ENCODE measurements at places on chromosomes 12 and 14.
A peak's percentile ranks its signal among the peaks of the same experiment; 100 is the strongest.

- peak overlapping the region; percentile 39 for H3K4me3 ChIP-seq
- H3K4me1 ChIP-seq, result peaks cover 44% of the 10 kb centered on the region
- no peak overlapping the region for H3K27ac ChIP-seq
These were observed 154.2 kb upstream of the PARP11 start for GRCh38 chr12:4027412-4027811.

DNA sequence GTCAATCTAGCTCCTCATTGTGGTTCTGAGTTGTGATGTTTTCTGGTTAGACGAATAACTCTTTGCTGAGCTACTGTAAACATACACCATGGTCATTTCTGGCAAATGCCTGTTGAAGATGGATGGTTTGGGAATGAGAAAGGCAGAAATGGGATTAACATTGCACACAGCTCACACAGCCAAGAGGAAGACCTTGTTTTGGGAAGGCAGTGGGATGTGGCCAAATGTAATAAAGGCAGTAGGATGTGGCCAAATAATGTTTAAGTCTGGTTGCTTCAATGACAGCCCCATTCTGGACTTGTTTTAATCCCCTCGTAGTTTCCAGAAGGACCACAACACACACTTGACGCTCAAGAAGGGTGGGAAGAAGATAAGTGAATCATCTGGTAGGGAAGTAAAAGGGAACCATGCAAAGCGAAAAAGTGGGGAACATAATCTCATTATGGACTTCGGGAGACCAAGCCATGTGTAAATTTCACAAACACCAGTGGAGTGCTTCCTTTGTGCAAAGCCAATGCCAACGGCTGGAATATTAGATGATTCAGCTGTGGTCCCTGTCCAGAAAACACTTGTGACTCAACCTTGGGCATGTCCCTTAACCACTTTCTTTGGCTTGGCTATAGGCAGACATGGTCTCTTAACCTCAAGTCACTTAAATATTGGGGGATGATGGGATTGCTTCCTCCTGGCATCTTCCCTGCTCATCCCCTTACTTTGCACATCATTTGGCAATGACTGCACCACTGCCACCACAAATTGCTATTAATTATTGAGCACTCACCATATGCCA lies 284.4 kb upstream of the CRY1 start:
- no peaks in the 10 kb centered on the region for H3K27me3 ChIP-seq
- H3K4me1 ChIP-seq, result peaks cover 29% of the 10 kb centered on the region
- H3K27ac ChIP-seq, result no peak overlapping the region
- H3K36me3 ChIP-seq, result no peaks in the 10 kb centered on the region

- H3K4me1 ChIP-seq, result no peaks in the 10 kb centered on the region
- DNase-seq, result no peak
- H3K4me3 ChIP-seq, result no peak overlapping the region
These were observed 10.5 kb upstream of the ZDHHC22 start for GRCh38 chr14:77151918-77152588.

- no peaks in the 10 kb centered on the region for H3K4me1 ChIP-seq
- H3K27me3 ChIP-seq, result no peaks in the 10 kb centered on the region
- no peak overlapping the region for H3K4me3 ChIP-seq
- H3K36me3 ChIP-seq, result no peaks in the 10 kb centered on the region
These were observed 975.1 kb downstream of the BCL11B start for GRCh38 chr14:98296895-98297294.

- no peaks in the 10 kb centered on the region for H3K27me3 ChIP-seq
- no peak for DNase-seq
- H3K27ac ChIP-seq, result no peak overlapping the region
- peaks cover 6% of the 10 kb centered on the region for H3K4me1 ChIP-seq
These were observed 428.2 kb downstream of the RAD51B start for GRCh38 chr14:68247676-68248268.

GRCh38 chr12:51103977-51104376 lies 20.6 kb upstream of the CSRNP2 start:
- H3K4me3 ChIP-seq, result no peak overlapping the region
- no peaks in the 10 kb centered on the region for H3K4me1 ChIP-seq
- H3K36me3 ChIP-seq, result peaks cover 77% of the 10 kb centered on the region
- H3K27me3 ChIP-seq, result no peaks in the 10 kb centered on the region
- DNase-seq, result no peak
- no peak overlapping the region for H3K27ac ChIP-seq

- no peak for DNase-seq
- H3K27ac ChIP-seq, result no peak overlapping the region
- H3K4me1 ChIP-seq, result no peaks in the 10 kb centered on the region
- H3K4me3 ChIP-seq, result no peak overlapping the region
- H3K36me3 ChIP-seq, result no peaks in the 10 kb centered on the region
These were observed 37.8 kb upstream of the LRRC10 start for GRCh38 chr12:69648476-69648875.

DNA sequence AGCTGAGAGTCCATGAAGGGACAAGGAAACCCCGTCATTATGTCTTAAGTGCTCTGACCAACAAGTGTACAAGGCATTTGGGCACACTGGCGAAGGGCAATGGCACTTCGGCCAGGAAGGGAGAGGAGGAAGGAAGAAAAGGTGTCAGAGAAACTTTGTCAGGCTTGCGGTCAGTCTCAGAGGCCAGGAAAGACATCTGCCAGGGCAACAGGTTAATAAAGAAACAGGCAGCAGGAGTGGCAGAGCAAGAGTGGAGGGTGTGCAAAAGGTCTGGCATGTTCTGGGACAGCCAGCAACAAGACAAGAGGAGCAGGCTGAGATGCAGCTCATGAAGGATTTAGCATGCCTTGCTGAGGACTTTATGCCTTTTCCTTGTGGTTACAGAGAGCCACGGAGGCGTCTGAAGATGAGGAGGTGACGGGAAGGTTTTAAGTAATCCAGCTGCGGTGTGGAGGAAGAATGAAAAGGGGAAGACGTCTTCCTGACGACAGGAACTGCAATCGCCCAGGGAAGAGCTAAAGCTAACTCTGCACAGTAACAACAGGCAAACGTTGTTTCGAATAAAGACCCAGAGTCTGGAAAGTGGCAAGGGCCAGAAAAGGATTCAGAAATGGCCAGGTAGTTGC lies 13.1 kb downstream of the APPL2 start:
- peaks cover 3% of the 10 kb centered on the region for H3K4me1 ChIP-seq
- peaks cover 66% of the 10 kb centered on the region for H3K36me3 ChIP-seq
- H3K27ac ChIP-seq, result no peak overlapping the region
- no peaks in the 10 kb centered on the region for H3K27me3 ChIP-seq

DNA sequence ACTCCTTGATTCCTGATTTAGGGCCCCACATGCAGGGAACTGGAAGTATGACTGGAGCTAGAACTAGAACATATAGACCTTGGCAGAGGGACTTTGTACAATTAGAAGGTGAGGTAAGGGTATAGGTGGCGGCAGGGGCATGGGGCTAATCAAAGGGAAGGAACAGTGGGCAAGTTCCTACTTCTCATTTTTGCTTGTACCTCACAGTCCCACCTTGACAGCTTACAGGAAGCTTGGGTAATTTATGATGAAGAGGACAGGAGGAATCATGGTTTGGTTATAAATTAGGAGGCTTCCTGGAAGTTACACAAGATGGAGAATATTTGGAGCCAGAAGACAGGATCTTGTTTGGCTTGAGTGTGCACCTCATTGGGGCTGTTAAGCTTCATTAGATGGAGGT lies 33.4 kb downstream of the SUSD6 start:
- H3K4me1 ChIP-seq, result peaks cover 36% of the 10 kb centered on the region
- no peak for DNase-seq
- no peak overlapping the region for H3K27ac ChIP-seq
- H3K4me3 ChIP-seq, result no peak overlapping the region
- H3K27me3 ChIP-seq, result no peaks in the 10 kb centered on the region

GRCh38 chr12:1768615-1769014 lies 51.8 kb upstream of the LRTM2 start:
- no peaks in the 10 kb centered on the region for H3K27me3 ChIP-seq
- no peak for DNase-seq
- peaks cover 23% of the 10 kb centered on the region for H3K36me3 ChIP-seq
- H3K27ac ChIP-seq, result no peak overlapping the region

GRCh38 chr12:1807087-1807860 lies 13.1 kb upstream of the LRTM2 start:
- no peaks in the 10 kb centered on the region for H3K27me3 ChIP-seq
- no peak overlapping the region for H3K27ac ChIP-seq
- no peaks in the 10 kb centered on the region for H3K36me3 ChIP-seq
- no peak overlapping the region for H3K4me3 ChIP-seq

- no peak for DNase-seq
- no peaks in the 10 kb centered on the region for H3K27me3 ChIP-seq
- no peak overlapping the region for H3K27ac ChIP-seq
- no peak overlapping the region for H3K4me3 ChIP-seq
These were observed 67.5 kb downstream of the NIN start for GRCh38 chr14:50763382-50764007.

DNA sequence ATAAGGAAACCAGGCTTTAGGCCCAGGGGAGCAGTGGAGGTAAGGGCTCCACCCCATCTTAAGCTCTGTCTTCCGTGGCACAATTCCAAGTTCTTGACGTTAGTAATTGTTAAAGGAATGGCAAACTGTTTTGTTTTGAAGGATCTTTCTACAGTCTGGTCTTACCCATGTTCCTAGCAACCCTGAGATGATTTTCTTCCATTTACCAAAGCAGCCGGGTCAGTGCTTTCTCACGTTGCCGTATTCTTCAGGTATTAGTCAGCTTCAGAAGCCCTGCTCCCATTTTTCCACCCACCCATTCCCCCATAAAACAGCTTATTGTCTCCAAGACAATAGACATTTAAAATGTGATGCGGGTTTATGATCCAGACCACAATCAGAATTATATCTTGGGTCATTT lies 10.3 kb downstream of the NRIP2 start:
- H3K27ac ChIP-seq, result no peak overlapping the region
- DNase-seq, result no peak
- H3K27me3 ChIP-seq, result no peaks in the 10 kb centered on the region
- no peak overlapping the region for H3K4me3 ChIP-seq

DNA sequence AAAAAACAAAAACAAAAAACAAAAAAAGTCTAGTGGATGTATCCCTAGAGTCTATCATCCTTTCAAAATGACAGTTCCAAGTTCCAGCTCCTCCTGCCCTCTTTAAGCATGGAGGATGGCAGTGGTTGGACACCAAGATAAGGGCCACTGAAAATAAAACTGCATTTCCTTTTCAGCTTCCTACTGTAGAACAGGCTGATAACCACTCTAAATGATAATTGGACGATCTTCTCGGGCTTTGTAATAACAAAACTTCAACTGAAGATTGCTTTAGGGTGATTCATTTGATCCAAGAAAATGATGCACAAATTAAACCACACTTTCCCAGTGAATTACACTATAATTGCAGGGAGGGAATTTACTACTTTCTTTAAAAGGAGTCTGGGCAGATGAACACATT lies 42.2 kb upstream of the CRACR2A start:
- no peak for DNase-seq
- no peaks in the 10 kb centered on the region for H3K27me3 ChIP-seq

DNA sequence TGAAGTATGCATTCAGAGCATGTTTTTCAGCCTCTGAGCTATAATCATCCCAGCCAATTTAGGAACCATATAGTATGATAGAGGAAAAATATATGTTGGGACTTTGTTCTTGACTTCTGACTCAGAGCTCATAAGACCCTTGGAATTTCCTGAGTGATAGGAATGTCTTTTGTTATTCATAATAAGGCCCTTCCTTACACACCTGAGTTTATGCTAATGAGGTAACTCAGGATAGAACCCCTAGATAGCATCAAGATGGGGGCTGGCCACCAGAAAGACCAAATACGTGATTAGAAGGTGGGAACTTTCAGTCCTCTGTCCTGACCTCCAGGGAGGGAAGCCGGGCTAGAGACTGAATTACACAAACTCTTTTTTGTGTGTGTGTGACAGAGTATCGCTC lies 32.4 kb upstream of the PLEK2 start:
- no peaks in the 10 kb centered on the region for H3K36me3 ChIP-seq
- H3K27me3 ChIP-seq, result peaks cover 2% of the 10 kb centered on the region
- no peaks in the 10 kb centered on the region for H3K4me1 ChIP-seq

GRCh38 chr12:1906579-1906978 lies 11.9 kb downstream of the CACNA2D4 start:
- peaks cover 9% of the 10 kb centered on the region for H3K4me1 ChIP-seq
- no peaks in the 10 kb centered on the region for H3K36me3 ChIP-seq
- H3K27me3 ChIP-seq, result peaks cover 2% of the 10 kb centered on the region
- H3K4me3 ChIP-seq, result no peak overlapping the region
- no peak overlapping the region for H3K27ac ChIP-seq
- DNase-seq, result no peak

GRCh38 chr12:59675461-59675860 lies 79.6 kb downstream of the SLC16A7 start:
- H3K4me3 ChIP-seq, result no peak overlapping the region
- DNase-seq, result no peak
- H3K4me1 ChIP-seq, result peaks cover 7% of the 10 kb centered on the region
- H3K27me3 ChIP-seq, result no peaks in the 10 kb centered on the region
- H3K27ac ChIP-seq, result no peak overlapping the region

GRCh38 chr14:22536853-22537338 lies 52.1 kb downstream of the DAD1 start:
- peak overlapping the region; percentile 61 for H3K4me3 ChIP-seq
- peak; percentile 68 for DNase-seq
- no peaks in the 10 kb centered on the region for H3K27me3 ChIP-seq
- H3K4me1 ChIP-seq, result peaks cover 86% of the 10 kb centered on the region
- H3K36me3 ChIP-seq, result peaks cover 100% of the 10 kb centered on the region

GRCh38 chr12:8087666-8088065 lies 5.6 kb downstream of the NECAP1 start:
- H3K27me3 ChIP-seq, result no peaks in the 10 kb centered on the region
- peak overlapping the region; percentile 66 for H3K27ac ChIP-seq
- H3K4me1 ChIP-seq, result peaks cover 51% of the 10 kb centered on the region
- peak overlapping the region; percentile 35 for H3K4me3 ChIP-seq
- H3K36me3 ChIP-seq, result peaks cover 36% of the 10 kb centered on the region

- H3K27me3 ChIP-seq, result no peaks in the 10 kb centered on the region
- DNase-seq, result no peak
- H3K4me1 ChIP-seq, result peaks cover 3% of the 10 kb centered on the region
- no peak overlapping the region for H3K27ac ChIP-seq
These were observed 65.1 kb upstream of the ETV6 start for GRCh38 chr12:11584221-11584855.

DNA sequence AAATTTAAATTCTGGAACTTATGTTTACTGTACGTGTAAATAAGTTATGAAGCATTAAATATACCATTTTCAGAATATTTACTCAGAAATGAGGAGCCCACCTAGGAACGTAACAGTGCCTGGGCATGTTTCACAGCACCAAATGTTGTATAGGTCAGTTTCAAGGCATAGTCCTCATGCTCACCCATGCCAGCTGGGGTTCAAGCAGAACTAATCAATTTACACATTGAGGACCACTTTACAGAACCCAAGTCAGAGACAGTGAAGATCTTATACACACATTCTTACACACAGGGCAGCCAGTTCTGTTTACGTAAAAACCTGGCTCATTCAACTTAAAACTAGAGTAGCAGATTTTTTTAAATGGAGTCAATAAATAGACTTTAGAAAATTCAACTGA lies 2.0 kb downstream of the KICS2 start:
- no peaks in the 10 kb centered on the region for H3K27me3 ChIP-seq
- peaks cover 13% of the 10 kb centered on the region for H3K4me1 ChIP-seq
- no peak overlapping the region for H3K27ac ChIP-seq
- H3K4me3 ChIP-seq, result no peak overlapping the region
- peaks cover 6% of the 10 kb centered on the region for H3K36me3 ChIP-seq
- no peak for DNase-seq

- no peaks in the 10 kb centered on the region for H3K36me3 ChIP-seq
- H3K4me3 ChIP-seq, result no peak overlapping the region
- no peak for DNase-seq
These were observed 14.4 kb downstream of the FGD6 start for GRCh38 chr12:95202691-95203486.

Measured in CD4-positive, alpha-beta T cell (primary cell).